HT-29 (cell line): ENCODE measurements at places on chromosomes 3 and 15.

DNA sequence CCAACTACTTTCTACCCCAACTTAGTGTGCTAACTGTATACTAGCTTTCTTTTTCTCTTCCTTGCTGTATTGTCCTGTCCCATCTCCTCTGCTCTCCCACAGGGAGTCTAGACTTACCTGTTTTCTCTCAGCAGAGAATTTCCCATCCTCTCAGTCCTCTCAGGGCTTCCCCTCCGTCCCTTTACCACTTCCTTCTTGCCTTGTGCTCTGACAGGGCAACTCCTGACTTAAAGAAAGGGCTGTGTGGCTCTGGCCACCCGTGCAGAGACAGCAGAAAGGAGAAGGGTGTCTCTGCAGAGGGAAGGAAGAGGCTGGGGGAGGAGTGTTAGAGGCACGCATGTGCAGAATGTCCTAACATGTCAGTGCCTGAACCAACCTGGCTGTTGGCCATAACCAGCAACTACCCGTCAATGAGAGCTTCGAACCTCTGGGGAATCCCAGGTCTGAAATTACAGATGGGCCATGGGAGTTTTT, at the start of gene GCSAM:
GCSAM (minus strand) TSS at position 274 of the 474 bp plus-strand sequence; CDS start at position 146, 128 bp downstream.
- DNase-seq = no peak

DNA sequence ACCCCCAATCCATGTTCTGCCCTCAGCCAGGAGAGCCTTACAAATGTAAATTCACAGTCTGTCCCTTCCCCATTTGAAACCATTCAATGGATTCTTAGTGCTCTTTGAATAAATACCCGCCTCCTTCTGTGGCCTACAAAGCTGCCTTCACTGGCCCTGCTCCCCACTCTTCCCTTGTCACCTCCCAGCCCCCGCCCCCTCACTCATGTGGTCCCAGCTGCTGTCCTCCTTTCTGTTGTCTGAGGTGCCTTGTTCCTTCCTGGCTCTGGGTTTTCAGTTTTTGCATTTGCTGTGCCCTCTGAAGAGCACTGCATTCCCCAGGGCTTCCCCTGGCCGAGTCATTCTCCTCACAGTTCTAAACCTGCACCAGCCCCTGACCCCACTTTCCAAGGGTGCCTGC, 3.2 kb downstream of the EFCAB12 start:
- DNase-seq = no peak

DNA sequence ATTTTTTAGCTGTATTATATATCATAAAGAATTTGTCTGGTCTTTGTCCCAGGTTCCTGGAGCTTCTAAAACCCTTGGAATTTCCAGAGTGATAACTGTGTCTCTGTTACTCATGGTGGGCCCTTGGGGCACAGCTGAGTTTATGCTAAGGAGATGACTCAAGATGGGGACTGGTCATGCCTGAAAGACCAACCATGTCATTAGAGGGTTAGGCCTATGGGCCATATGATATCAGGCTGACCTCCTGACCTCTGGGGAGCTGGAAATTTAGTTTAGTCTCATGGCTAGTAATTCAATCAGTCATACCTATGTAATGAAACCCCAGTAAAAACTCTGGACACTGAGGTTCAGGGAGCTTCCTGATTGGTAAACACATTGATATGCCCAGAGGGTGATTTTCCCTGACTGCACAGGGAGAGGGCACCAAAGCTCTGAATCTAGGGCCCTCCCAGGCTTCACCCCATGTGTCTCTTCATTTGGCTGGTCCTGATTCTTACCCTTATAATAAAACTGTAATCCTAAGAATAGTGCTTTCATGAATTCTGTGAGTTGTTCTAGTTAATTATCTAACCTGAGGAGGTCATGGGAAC, 69.6 kb downstream of the EEFSEC start:
- DNase-seq = no peak

GRCh38 chr15:46703871-46704637, 1013.3 kb upstream of the SEMA6D start:
- no peak for DNase-seq
